ENCODE measurements at places on chromosomes 7 and 10. TPM values are rescaled to one million over a fixed set of nuclear protein-coding genes. Genes with fewer than 3 reads are reported as not detected.

The MAT1A gene
- total RNA-seq = 430 TPM

GRCh38 chr10:124743191-124744101 lies 732 bp downstream of the FAM53B start:
- no peak for DNase-seq

The RBP3 gene
- not detected for total RNA-seq

The CYP2C19 gene
- 1,678 TPM for total RNA-seq

DNA sequence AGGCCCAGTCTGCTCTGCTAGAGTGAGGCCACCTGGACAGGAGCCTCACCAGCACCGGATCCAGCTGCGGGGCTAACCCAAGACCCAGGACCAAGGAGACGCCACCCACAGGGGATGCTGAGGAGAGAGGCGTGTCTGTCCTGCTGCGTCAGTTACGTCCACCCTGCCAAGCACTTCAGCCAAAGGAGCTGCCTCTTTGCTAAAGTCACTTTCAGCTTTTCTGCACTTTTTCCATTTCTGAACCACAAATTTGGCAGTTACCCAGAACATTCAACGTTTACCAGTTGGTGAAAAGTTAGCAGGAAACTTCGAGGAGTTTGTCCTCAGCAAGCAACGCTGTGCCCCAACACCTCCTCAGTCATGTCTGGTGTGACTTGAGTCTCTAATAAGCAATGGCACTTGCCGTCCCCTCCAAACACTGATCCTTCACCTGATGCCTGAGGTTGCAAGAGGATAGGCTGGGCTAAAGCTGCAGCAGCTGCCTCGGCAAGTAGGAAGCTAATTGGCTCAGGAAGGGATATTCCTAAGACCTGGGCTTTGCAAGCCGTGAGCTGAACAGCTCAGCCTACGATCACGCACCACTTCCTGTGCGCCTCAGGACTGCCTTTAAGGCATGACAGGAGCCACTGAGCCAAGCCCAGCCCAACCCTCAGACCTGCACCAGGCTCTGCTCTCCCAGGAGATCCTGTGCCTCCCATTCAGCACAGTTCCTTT lies 40.1 kb downstream of the KCNH2 start:
- no peak for DNase-seq

The ATG9B gene
- not detected for total RNA-seq

The OPN4 gene
- not detected for total RNA-seq

GRCh38 chr7:115618676-115619075 lies 411.9 kb downstream of the TFEC start:
- DNase-seq = no peak

DNA sequence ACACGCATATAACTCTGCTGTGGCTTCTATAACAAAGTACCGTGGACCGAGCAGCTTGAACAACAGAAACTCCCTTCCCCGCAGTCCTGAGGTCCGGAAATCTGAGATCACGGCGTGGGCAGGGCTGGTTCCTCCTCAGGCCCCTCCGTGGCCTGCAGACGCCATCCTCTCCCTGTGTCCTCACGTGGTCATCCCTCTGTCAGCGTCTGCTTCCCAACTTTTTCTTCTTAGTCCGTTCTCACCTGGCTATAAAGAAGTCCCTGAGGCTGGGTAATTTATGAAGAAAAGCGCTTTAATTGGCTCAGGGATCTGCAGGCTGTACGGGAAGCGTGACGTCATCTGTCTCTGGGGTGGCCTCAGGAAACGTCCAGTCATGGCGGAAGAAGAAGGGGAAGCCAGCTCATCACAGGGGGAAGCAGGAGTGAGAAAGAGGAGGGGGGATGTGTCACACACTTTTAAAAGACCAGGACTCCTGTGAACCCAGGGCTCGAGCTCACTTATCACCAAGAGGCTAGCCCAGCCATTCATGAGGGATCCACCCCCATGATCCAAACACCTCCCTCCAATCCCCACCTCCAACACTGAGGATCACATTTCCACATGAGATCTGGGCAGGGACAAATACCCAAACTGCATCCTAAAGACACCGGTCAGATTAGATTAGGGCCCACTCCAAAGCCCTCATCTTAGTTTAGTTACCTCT lies 91.2 kb upstream of the INSIG1 start:
- DNase-seq = peak; percentile 73

- DNase-seq = no peak
These were observed 5.2 kb downstream of the PHYHIPL start for GRCh38 chr10:59181668-59182067.

DNA sequence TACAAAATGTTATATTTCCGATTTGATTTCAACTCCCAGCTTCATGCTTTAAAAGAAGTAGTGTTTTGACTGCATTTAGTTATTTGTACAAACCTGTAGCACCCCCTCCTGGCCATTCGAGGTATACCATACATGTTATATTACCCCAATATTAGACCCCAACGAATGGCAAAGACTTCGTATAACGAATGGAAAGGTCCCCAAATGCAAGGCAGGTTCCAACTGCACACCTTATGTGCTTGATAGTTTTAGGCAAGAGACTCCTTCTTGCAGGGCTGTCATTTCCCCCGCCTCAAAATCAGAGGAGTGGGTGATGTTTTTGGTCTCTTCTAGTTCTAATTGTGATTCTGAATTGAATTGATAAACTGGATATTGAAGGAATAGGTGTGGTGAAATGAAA lies 101.1 kb upstream of the TARP start:
- DNase-seq = no peak

The WDR86 gene
- total RNA-seq = 0.39 TPM

DNA sequence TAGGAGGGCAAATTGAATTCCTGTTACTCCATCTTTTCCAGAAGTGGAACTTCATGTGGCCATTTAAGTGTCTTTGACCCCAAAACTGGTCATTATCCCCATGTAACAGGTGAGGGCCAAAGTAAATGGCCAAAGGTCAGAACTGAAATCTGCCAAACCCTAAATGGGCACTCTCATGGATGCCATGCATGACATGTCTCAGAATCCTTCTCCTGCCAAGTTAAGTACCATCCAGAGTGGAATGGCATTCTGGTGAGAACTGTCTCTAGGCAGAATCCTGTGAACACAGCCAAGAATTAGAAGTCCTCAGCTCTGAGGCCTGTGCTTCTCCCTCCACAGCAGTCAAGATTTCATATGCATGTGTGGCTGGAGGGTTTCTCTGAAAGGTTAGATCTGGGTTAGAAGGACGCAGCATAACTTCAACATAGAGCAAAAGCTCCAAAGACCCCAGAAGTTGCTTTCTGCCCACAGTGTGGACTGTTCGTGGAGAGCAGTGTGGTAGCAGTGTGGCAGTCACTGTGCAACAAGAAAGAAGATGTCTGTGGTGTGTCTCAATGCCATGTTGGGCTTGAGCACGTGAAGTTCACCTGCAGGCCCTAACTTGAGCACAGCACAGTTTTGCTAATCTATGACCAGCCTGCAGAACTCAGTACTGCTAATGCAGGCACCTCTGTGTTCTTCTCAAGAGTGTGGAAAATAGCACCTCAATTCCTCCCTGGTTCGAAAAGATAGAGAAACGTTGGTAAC lies 121.3 kb downstream of the ADCY1 start:
- DNase-seq = peak; percentile 56

GRCh38 chr10:93680412-93681047 lies 21.9 kb downstream of the FRA10AC1 start:
- DNase-seq = no peak

- DNase-seq = no peak
These were observed 16.3 kb downstream of the MTPN start for GRCh38 chr7:135960709-135961451.

The SFTPA1 gene
- 0.35 TPM for total RNA-seq

GRCh38 chr10:121157998-121158397 lies 306.8 kb downstream of the WDR11 start:
- no peak for DNase-seq

The OR6B1 gene
- not detected for total RNA-seq

GRCh38 chr7:118222591-118222990 lies 1.9 kb upstream of the ANKRD7 start:
- no peak for DNase-seq

DNA sequence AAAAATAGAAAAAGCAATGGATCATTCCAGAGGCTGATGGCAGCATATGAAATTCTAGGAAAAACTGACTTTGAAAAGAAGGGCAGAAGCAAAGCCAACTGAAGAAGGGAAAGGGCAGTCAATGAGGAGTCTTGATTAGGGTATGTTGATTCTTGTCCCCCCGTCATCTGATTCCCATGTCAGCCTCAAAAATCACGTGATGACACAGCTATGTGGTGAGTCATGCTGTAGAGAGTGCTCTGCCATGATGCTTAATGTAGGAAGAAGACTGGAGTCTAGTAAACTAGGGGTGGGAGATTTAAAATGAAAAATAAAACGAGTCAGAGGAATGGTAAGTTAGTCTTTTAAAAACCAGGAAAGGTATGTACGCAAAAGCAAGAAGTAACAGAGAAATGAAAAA lies 3.9 kb upstream of the POU6F2 start:
- no peak for DNase-seq

GRCh38 chr10:129646973-129647372 lies 179.9 kb downstream of the MGMT start:
- no peak for DNase-seq

The PRPF18 gene
- total RNA-seq = 11.6 TPM

- DNase-seq = no peak
These were observed 105.4 kb upstream of the CAV2 start for GRCh38 chr7:116394106-116394505.

The ASAH2 gene
- 1.0 TPM for total RNA-seq

DNA sequence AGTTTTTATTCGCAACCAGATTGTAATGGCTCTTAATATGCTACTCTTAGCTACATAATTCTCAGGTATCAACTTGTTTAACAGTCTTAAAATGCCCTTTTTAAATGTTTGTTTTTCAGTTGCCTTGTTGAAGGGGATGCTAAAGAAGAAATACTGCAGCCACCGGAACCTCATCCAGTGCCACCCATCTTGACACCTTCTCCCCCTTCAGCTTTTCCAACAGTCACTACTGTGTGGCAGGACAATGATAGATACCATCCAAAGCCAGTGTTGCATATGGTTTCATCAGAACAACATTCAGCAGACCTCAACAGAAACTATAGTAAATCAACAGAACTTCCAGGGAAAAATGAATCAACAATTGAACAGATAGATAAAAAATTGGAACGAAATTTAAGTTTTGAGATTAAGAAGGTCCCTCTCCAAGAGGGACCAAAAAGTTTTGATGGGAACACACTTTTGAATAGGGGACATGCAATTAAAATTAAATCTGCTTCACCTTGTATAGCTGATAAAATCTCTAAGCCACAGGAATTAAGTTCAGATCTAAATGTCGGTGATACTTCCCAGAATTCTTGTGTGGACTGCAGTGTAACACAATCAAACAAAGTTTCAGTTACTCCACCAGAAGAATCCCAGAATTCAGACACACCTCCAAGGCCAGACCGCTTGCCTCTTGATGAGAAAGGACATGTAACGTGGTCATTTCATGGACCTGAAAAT lies 69.5 kb upstream of the RSBN1L start:
- DNase-seq = no peak

The GIMAP8 gene
- total RNA-seq = 8.4 TPM

The LIPF gene
- not detected for total RNA-seq

The FAM25G gene
- total RNA-seq = not detected
